ENCODE measurements at places on chromosomes 2 and 18.

- DNase-seq, result no peak
Measured at GRCh38 chr2:75846683-75847190, 136.0 kb upstream of the GCFC2 start.

DNA sequence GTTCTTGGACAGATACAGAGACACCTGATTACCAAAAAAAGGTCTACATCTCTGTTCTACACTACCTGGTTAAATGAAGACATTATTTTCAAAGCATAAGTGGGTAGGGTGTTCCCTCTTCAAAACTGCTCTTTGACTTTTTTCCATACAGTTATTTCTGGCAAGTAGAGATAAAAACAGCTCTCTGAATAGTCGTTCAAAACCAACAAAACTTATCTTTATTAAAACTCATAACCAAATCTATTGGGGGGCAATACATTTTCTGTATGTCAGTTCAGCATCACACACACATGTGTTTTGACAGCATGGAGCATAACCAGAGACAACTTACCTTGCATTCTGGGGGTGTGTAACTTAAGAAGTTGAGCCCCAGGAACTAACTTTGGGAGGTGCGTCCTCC lies 149.0 kb upstream of the EPC2 start:
- no peak for DNase-seq

DNA sequence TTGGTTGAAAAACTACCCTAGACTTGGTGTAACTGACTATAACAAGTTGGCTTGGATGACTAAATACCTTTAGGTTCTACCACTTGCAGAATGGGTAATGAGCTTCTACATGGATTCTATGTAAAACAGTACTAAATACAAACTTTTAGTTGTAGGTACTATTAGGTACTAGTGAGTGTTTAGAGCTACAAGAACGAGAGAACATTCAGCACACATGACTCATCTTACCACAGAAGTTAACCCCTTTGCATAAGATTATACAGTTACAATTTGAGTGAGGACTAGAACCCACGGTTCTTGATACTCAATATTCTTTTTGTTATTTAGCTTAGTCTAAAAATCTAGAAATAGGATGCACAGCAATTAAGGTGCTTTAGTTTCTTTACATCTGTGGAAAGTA lies 101.7 kb upstream of the TFCP2L1 start:
- no peak for DNase-seq

DNA sequence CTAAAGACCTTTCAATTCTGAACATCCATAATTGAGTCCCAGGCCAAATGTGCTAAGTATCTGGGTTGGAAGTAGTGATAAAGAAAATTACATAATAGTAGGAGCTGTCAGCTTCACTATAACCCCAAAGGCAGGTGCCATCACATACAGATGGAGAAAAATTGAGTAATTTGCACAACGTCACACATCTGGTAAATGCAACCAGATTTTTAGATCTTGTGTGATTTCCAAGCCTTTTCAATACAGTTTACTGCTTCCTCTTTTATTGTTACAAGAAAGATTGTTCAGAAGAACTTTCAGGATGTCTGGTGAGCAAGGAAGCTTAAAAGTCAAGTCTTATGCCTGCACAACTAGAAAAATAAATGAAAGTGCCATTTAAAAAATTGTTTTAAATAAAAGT lies 62.3 kb downstream of the UBE2E3 start:
- no peak for DNase-seq

DNA sequence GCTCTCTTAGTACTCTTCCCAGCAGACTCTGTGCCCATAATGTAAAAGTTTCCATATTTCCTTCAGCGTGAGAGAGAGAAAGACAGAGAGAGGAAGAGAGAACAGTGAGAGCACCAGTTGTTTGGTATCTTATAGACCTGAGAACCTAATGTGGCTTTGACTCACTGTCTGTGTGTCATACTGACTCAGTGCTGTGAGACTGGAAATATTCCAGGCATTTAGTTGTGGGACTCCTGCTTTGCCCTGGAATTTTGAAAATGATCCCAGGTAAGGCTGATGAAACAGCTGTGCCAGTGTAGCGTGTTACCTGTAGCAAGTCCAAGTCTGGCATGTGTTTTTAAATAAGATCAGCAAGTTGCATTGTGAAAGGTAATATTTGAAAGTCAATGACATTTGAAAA lies 87.9 kb upstream of the KCNH7 start:
- no peak for DNase-seq

- no peak for DNase-seq
Measured at GRCh38 chr2:157692768-157693167, 64.1 kb upstream of the ACVR1C start.

GRCh38 chr18:11497585-11497984 lies 111.8 kb upstream of the SLC35G4 start:
- no peak for DNase-seq

DNA sequence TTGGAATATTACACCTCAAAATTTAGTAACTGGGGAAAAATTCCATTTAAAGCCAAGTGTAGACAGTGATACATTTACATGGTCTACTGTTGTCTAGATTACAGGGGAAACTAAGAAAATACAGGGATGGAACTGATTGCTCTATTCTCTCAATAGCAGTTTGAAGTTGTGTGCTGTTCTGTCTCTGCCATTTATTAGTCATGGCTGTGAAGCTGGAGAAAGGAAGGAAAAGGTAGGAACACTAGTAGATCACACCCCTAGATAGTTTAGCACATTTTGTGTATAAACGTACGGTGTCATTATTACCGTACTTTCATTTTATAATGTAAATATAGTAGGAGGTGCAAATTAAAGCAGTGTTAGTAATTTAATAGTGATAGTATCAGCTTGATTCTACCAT lies 170.5 kb downstream of the PHLPP1 start:
- no peak for DNase-seq

DNA sequence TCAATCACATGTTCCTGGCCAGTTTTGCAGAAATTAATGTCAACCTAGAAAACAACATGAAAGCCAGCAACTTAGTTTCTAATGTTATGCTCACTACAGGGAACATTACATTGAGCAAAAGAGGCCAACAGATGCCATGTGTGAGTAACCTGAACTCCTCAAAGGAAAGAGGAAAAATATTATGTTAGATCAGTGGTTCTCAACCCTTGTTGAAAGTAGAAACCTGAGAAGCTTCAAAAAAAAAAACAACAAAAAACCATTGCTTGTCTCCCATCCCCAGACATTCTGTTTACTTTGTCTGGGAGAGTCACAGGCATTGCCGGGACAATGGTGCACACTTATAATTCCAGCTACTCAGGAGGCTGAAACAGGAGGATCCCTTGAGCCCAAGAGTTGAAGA lies 57.7 kb downstream of the METTL4 start:
- no peak for DNase-seq

Data from right forelimb (tissue), 1 donor.